Sigmoid colon (tissue), 7 donors: ENCODE measurements at places on chromosomes 6 and 20.

GRCh38 chr6:25199544-25199943 lies 79.6 kb upstream of the CARMIL1 start:
- no peak overlapping the region for H3K27ac ChIP-seq
- no peaks in the 10 kb centered on the region for H3K27me3 ChIP-seq
- no peaks in the 10 kb centered on the region for H3K36me3 ChIP-seq
- peaks cover 3% of the 10 kb centered on the region for H3K4me1 ChIP-seq
- H3K4me3 ChIP-seq: no peak overlapping the region

DNA sequence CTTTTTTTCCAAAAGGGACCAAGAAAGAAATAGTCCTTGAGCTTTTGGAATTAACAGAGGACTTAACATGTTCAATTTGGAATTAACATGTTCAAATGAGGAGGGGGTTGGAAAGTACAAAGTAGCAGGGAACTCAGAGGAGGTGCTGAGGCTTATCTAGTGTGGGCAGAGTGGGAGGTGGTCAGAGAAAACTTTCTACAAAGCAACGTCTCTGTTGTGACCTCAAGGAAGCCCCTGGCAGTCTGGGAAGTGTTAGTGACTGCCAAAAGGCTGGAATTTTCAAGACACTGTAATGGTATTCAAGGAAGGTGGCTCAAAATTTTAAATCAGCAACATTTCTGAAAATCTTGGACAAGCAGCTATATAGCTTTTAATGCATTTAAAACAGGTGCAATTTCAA lies 7.3 kb downstream of the ECI2 start:
- H3K4me1 ChIP-seq: no peaks in the 10 kb centered on the region
- H3K4me3 ChIP-seq: no peak overlapping the region

DNA sequence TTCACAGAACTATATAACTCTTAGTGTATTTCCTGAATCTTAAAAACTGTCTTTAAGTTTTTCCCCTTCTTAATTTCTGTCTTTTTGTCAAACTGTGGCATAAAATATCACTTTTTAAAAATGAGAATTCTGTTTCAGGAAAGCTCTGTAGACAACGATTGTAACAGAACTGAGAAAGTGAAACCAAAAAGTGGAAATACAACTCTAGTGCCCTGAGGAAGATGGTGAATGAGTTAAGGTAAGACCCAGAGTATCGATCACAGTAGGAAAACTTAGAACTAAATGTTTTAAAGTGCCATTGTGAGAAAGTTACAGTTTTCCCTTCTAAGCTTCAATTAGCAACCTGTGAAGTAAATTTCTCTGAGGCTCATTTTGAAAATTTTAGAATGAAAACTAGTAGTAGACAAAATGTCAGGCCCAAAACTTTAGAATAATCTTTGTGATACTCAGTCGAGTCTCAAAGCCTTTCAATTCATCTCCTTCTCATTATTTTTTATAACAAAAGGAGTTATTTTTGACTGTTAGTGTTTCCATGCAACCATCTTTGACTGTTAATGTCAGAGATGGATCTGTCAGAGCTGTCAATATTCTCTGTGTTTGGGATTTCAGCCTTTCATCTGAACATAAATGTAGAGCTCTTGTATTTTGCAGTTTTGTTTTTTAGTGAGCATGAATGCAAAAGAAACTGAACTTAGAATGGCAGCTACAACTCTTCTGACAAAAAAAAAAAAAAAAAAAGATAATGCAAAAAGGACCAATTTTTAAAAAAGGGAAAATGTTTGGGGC lies 19.0 kb upstream of the TRDN start:
- H3K4me3 ChIP-seq: peak overlapping the region; percentile 14
- DNase-seq: no peak
- H3K36me3 ChIP-seq: no peaks in the 10 kb centered on the region
- H3K27me3 ChIP-seq: no peaks in the 10 kb centered on the region
- no peak overlapping the region for H3K27ac ChIP-seq

GRCh38 chr6:170165085-170165470 lies 125.8 kb downstream of the DLL1 start:
- peak; percentile 79 for DNase-seq
- H3K4me1 ChIP-seq: no peaks in the 10 kb centered on the region
- no peak overlapping the region for H3K4me3 ChIP-seq
- no peak overlapping the region for H3K27ac ChIP-seq

DNA sequence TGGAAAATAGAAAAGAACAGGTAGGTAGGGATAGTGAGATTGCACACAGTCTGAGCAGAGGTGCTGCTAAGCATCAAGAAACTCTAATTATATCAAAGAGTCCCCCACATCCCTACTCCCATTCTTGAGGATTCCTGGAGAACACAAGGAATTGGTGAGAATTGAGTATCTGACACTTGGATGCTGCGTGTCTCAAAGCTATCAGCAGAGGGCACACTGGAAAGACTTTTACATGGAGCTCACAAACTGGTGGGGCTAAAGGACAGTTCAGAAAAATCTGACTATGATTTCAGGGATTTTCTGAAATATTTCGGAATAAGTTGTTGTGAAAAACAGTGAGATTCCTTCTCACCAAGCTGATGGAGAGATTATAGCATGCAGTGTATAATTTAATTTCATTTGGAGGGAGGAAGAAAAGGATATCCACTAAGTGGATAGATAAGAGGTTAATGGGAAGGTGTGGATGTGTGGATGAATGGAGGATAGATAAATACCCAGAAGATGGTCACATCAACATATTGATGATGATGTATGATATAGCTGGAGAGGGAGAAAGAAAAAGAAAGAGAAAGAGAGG lies 215.4 kb upstream of the DEFB112 start:
- H3K36me3 ChIP-seq: no peaks in the 10 kb centered on the region
- no peak for DNase-seq
- no peak overlapping the region for H3K27ac ChIP-seq
- no peak overlapping the region for H3K4me3 ChIP-seq
- no peaks in the 10 kb centered on the region for H3K27me3 ChIP-seq
- H3K4me1 ChIP-seq: no peaks in the 10 kb centered on the region

GRCh38 chr6:4632421-4632820 lies 143.8 kb upstream of the CDYL start:
- H3K27ac ChIP-seq: no peak overlapping the region
- no peak for DNase-seq
- H3K36me3 ChIP-seq: no peaks in the 10 kb centered on the region
- no peak overlapping the region for H3K4me3 ChIP-seq
- no peaks in the 10 kb centered on the region for H3K4me1 ChIP-seq

DNA sequence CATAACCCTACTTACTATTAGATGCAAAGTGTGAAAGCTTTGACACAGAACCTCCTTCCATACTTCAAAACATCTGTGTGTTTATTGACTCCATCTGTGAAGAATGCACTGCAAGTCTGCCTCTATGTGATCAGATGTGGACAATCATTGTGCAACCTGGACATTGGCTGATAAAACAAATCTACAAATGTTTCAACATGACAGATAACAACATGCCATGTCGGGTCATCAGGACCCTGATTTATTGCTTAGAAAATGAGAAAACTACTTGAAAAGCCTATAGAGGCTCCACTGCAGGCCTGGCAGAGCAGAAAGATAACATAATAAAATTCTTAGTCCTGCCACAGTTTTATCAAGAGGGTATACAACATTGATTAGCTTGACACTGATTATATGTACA lies 1286.4 kb downstream of the GRIK2 start:
- H3K27me3 ChIP-seq: no peaks in the 10 kb centered on the region
- H3K4me3 ChIP-seq: no peak overlapping the region
- no peak overlapping the region for H3K27ac ChIP-seq
- H3K4me1 ChIP-seq: no peaks in the 10 kb centered on the region
- H3K36me3 ChIP-seq: no peaks in the 10 kb centered on the region

GRCh38 chr20:58069207-58069606 lies 159.2 kb downstream of the ANKRD60 start:
- no peak for DNase-seq
- no peak overlapping the region for H3K4me3 ChIP-seq
- no peak overlapping the region for H3K27ac ChIP-seq
- H3K4me1 ChIP-seq: no peaks in the 10 kb centered on the region
- H3K36me3 ChIP-seq: no peaks in the 10 kb centered on the region
- H3K27me3 ChIP-seq: peaks cover 9% of the 10 kb centered on the region

DNA sequence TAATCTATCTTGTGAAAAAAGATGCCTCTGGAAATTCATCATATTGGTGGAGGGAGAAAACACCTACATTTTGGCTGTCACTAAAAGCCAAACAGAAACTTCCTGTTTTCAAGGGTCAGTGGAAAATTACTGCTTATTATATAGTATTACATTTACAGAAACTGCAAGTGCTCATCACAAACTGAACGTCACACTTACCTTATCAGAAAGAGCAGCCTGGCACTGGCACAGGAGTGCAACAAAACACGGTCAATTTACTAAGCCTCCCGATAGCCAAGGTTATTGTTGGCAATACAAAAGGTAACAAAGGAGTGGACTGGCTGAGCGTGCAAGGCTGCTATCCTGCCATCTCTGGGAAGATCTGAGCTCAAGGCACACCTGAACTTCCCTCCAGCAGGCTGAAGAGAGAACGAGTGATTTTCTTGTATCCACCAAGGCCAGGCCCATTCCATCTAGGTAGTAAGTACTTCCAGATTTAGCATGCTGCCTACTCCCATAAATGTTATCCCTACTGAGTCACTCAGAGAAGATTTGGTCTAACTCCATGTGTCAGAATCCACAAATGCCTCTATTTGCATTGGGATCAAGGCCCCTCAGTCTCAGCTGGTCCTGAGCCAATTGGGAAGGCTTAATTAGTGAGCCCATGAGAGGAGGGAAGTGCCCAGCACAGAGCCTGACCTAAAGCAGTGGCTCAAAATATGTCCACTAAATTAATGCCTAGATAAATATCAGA lies 399.8 kb downstream of the BTBD9 start:
- no peak overlapping the region for H3K4me3 ChIP-seq
- H3K36me3 ChIP-seq: no peaks in the 10 kb centered on the region
- no peak overlapping the region for H3K27ac ChIP-seq
- H3K4me1 ChIP-seq: peaks cover 5% of the 10 kb centered on the region
- DNase-seq: no peak

GRCh38 chr6:121555201-121555600 lies 119.8 kb downstream of the GJA1 start:
- H3K27ac ChIP-seq: no peak overlapping the region
- H3K4me3 ChIP-seq: no peak overlapping the region
- H3K27me3 ChIP-seq: no peaks in the 10 kb centered on the region
- H3K36me3 ChIP-seq: no peaks in the 10 kb centered on the region
